Foreskin keratinocyte (primary cell): ENCODE measurements at places on chromosomes 1 and 21.

GRCh38 chr1:34479731-34480130, 275.1 kb upstream of the GJB5 start:
- no peak for DNase-seq

GRCh38 chr1:28507247-28507645, 1.4 kb downstream of the RCC1 start:
- DNase-seq = no peak

DNA sequence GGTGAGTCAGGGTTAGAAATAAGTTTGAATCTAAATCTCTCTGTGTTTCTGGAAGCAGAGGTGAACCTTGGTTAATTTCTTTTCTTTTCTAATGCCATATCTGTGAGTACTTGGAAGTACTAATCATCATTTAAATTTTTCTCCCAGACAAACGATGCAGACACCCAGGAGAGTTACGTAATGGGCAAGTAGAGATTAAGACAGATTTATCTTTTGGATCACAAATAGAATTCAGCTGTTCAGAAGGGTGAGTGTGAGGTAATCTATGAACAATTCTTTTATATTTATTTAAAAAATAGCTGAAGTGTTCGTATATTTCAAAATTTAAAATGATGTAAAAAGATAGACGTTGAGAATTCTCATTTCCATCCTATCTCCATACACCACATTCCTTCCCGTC, 11.2 kb downstream of the C4BPA start:
- no peak for DNase-seq

- no peak for DNase-seq
Measured at GRCh38 chr1:53467391-53467790, 8.2 kb downstream of the DMRTB1 start.

DNA sequence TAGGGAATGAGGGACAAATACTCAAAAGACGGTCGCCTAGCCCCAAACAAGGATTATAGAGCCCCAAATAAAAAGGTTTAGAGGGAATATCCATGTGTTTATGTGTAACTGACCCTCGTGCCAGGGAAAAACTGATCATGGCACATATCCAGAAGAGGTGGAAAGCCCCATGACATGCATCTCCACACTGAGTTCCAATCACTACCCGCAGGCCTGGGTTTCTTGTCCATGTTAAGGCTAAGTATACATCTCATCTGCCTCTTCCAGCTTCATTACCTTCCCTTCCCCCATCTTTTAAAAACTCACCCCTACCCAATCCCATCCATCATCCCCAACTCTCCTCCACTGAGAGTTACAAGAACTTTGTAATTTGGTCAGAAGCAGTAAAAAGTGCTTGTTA, 15.2 kb downstream of the GADD45A start:
- no peak for DNase-seq

- DNase-seq = no peak
Measured at GRCh38 chr1:67960766-67961165, 89.7 kb downstream of the DIRAS3 start.

DNA sequence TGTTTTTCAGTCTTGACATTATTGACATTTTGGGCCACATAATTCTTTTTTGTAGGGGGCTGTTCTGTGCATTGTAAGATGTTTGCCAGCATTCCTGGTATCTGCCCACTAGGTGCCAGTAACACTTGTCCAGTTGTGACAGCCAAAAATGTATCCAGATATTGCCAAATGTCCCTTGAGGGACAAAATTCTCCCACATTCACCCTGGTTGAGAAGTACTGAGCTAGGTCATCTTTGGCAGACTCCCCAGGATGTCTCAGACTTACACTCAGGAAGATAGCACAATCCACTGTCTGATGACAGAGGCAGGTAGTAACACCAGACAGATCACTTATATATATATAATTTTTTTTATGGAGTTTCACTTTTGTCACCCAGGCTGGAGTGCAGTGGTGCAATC, 5.9 kb downstream of the CD48 start:
- DNase-seq = no peak

DNA sequence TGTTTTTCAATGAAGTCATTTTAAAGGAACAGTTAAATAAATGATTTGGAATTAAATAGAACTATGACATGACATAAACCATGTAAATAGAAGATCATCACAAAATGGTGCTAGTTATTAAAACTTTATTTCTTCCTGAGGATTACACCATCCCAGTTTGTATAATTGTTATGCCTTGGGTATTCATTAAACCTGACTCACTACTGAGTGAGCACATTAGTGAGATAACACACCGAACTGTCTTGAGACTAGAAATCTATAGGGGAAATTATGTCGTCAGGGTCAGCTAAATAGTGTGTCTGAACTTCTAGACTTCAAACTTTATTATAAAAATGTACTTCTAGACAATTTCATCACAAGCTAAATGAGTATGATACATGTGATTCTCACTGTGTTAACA, 189.4 kb downstream of the NCAM2 start:
- no peak for DNase-seq

GRCh38 chr1:60387175-60387574, 313.6 kb upstream of the C1orf87 start:
- no peak for DNase-seq

GRCh38 chr1:37817481-37817880, 9.5 kb upstream of the YRDC start:
- no peak for DNase-seq

DNA sequence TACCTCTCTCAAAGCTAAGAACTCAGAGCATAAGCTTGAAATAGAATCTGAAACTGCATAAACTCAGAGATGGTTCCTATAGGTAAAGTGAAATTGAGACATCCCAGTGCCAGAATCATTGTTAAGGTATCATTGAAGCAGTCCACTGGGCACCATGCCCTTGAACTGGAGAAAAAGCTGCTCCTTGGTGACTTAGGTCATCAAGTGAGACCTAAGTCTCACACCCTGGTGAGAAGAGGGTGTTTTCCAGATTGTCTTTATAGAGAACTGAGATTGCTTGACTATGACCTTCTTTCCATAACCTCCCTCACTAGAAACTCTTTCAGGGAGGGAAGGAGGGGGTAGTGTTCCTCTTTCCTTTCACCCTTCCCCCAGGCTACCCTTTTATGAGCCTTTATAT, 9.4 kb upstream of the ATP6V1G3 start:
- no peak for DNase-seq
